ENCODE measurements at places on chromosomes 7 and 10.

GRCh38 chr10:24459836-24460235 lies 250.9 kb downstream of the KIAA1217 start:
- no peak for ATAC-seq

DNA sequence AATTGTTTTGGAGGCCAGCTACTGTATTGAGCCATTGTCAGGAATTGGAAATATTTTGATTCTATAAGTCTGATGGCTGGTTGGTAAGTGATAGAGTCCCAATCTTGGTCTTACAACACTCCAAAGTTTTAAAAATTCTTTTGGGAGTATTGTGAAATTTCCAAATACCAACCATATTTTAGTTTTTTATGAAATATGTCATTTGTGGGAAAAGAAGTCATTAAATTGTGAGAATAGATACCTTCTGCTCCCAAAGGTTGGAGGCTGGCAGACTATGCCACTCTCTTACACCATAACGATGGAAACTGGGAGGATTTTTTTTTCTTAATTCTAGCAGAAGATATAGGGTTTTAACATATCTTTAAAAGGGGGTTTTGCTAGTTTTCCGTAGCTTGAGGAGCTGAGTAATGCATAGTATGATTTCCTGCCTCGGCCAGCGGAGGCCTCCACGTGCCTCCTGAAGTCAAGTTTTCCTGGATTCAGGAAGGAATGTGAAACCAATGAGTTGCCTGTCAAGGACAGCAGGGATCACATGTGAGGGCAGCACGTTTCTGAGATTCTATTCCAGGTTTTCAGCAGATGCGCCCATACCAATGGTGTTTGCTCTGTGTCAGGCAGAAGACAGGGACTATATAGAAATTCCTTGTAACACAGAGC lies 92.2 kb upstream of the LAMB4 start:
- ATAC-seq = no peak

DNA sequence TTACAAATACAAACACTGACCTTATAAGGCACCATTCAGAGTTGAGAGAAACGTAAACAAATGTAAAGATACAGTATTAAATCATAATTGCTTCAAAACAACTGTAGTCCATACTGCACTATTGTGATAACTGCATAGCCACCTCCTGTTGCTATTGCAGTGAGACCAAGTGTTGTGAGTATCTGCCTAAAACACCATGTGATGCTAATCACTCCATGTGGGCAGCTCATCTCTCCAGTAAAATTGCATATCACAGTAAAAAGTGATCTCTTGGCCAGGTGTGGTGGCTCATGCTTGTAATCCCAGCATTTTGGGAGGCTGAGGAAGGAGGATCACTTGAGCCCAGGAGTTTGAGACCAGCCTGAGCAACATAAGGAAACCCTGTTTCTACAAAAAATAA lies 26.8 kb upstream of the PRF1 start:
- no peak for ATAC-seq

GRCh38 chr7:150955519-150956394 lies 22.4 kb downstream of the KCNH2 start:
- no peak for ATAC-seq

- ATAC-seq = no peak
Observed at GRCh38 chr7:67463316-67463715, 466.7 kb downstream of the TYW1 start.

DNA sequence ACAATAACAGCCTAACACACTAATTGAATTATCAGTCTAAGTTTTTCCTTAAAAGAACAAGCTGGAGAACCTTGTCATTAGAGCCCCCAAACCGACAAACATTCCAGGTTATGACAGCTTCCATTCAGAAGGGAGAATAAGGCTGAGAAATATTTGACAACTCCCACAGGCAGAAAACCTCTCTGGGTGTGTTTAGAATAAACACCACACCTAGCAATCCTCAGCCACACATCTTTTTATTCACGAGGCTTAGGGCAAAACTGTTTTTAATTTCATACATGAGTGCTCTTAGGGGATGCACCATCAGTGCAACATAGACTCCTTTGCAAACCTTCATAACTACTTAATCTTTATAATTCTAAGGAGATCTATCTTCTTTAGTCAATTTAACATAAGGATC lies 24.2 kb downstream of the STN1 start:
- ATAC-seq = no peak

DNA sequence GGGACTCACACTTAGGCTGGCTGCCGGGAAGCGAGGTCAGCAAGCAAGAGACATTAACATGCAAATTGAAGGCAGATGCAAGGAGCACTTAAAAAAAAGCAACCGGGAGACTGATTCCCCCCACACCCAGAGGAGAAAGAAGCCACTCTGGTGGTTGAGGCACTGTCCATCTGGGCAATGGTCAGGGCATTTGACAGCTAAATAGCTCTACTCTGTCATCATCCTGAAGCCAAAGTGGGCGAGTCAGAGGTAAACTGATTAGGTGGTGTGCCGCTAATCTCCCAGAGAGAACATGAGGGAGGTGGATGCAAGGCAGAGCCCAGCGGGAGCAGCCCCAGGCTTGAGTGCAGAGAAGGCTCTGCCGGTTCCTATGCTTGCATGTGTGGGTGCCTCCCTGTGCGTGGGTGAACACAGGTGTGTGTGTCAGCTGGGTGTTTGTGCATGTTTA lies 100.6 kb downstream of the PLXNA4 start:
- ATAC-seq = no peak

- ATAC-seq = no peak
Observed at GRCh38 chr10:133006806-133007205, 64.4 kb upstream of the CFAP46 start.

DNA sequence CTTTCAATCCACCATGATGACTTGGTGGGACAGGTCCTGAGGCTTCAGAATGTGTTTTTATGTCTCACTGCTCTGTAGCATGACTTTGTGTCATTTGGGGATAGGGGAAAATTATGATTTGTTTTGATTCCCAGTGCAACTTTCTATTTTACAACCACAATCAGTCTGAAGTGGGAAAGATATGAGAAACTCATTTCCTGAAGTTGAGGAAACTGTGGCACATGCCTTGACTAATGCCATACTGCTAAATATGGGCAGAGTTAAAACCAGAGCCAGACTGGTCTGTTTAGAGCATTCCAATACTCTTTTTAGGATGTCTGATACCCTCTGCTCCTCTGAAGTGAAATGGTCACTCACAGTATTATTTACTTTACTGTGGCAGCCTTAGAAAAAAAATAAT lies 307.7 kb downstream of the ADRA2A start:
- ATAC-seq = no peak

GRCh38 chr10:125850766-125851731 lies 27.7 kb downstream of the BCCIP start:
- no peak for ATAC-seq

DNA sequence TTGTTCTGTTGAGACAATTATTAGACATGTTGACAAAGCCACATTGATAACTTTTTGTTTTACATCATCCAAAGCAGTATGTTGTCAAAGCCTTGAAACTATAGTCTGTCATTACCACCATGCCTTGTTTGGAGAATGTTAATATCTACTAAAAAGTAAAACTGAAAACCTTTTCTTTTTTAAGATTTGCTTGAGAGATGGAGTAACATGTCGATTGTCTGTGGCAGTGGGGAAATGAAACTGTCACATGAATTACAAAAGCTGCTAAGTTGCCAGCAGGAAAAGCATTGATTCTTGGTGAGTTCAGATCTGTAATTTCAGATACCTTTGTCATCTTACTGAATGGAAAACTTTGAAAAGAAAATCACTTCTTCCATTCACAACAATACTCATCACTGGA lies 69.1 kb downstream of the TFPI2 start:
- ATAC-seq = no peak

- ATAC-seq = peak; percentile 72
Observed at GRCh38 chr10:102701272-102701671, 12.9 kb downstream of the ARL3 start.

GRCh38 chr10:133224756-133225372 lies 5.2 kb upstream of the UTF1 start:
- no peak for ATAC-seq

GRCh38 chr7:138228769-138229168 lies 152.5 kb downstream of the AKR1D1 start:
- no peak for ATAC-seq

DNA sequence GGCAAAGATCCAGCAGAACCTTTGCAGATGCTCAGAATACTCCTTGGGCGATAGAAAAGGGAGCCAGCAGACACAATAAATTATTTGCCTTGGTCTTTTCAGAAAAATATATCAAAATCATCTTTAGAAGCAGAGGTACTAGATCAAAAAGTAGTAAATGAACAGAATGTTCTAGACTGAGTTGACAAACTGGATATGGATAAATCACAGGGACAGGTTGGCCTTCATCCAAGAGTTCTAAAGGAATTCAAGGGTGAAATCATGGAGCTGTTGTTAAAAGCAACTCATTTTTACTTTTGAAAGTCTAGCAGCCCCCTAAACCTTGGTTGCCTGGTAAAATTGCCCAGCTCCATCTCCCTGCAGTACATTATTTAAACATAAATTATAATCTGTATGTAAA lies 99.1 kb downstream of the PLCE1 start:
- no peak for ATAC-seq

- ATAC-seq = no peak
Observed at GRCh38 chr7:134941952-134942351, 44.4 kb upstream of the AGBL3 start.

Measured in stimulated activated memory B cell treated with anti-CD40 and anti-IgM and Interleukin-4, amounts not matched to agents 10 μg/mL and 1 μg/mL and 100 μg/mL, for 72 hours (primary cell).